ENCODE measurements at places on chromosomes 2 and 18.

DNA sequence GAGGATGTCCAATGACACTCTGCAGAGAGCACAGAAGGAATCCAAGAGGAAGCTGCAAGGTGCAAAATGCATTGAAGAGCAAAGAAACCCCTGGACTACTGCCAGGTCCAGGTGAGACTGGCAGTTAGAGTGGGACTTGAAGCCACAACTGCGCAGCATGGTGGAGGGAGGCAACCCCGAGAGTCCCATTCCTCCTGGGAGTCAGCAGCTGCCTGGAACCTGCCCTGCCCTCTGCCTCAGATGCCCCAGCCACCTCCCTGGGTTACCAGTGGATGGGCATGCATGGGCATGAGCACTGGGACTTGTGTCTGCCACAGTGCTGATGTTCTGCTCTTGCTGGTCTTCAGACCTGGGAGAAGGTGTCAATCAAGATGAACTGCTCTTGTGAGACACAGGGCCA lies 43.2 kb downstream of the ANKMY1 start:
- no peak for DNase-seq

GRCh38 chr2:117190856-117191559 lies 623.5 kb upstream of the DDX18 start:
- no peak for DNase-seq

GRCh38 chr2:99879481-99879880 lies 262.9 kb downstream of the AFF3 start:
- DNase-seq: no peak

DNA sequence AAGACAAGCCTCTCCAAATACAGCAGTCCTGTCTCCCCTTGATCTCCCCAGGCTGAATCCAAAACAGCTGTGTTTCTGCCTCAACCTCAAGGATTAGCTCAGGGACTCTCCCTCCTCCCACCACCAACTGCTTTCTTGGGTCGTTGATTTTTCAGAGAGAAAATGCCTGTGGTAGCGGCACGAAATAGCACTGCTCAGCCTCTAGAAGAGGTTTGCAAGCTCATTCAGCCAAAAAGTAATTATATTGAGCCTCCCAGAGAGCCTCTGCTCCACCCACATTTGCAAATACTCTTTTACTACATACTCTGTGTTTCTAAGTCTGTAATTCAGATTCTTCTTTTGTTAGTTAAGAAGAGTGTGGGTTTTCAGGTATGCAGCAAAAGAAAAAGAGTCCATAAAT lies 396.4 kb upstream of the TNP1 start:
- DNase-seq: no peak

DNA sequence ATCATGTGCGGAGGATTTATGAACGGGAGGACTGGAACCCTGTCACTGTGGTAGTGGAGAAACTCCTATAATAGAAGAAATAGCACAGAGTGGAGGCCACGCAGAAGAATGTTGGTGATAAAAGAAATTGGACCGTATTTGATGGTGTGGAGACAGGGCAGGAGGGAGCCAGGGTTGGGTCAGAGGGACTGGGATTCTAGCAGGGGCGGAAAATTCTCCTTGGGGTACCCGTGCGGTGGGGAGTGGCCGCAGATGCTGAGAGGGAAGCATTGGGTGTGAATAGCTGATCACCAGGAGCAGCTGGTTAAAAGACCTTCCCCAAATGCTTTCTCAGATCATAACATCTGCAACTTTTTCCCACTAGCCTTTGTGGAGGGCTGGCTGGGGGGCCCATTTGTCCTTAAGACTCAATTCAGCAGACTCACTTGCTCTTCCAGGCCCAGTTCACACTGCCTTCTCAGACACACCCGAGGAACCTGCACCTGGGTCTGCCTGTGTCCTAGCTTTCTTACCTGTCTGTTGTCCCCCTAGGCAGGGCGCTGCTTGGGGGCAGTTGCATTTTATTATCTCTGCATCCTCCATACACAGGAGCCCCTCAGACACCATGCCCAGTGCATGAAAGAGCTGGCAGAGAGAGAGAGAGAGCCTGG lies 7.1 kb downstream of the SH3BP4 start:
- no peak for DNase-seq

DNA sequence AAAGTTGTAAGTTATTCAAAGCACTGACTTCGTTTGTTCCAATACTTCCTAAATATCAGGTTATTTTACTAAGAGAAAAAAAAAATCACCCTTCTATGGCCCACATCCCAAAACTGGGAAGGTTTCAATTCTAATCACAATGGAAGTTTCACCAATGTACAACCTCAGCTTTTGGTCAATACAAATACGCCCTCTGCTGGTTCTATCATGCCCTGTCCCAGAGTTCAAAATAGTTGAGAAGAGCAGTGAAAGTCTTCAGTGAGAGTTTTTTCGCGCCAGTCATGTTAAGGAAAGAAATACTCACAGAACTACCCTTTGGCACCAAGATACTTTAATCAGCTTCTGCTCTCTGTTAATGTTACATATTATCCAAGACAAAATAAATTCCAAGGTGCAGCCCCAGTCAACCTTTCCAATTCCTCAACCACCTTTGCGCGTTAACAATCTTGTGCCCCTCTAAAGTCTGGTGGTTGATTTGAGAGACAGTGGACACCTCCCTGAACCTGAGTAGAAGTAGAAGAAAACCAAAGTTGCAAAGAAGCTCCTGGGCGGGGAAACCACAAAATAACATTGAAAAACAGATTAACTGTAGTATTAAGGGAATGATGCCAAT lies 59.9 kb downstream of the SUMO1 start:
- DNase-seq: peak; percentile 68

DNA sequence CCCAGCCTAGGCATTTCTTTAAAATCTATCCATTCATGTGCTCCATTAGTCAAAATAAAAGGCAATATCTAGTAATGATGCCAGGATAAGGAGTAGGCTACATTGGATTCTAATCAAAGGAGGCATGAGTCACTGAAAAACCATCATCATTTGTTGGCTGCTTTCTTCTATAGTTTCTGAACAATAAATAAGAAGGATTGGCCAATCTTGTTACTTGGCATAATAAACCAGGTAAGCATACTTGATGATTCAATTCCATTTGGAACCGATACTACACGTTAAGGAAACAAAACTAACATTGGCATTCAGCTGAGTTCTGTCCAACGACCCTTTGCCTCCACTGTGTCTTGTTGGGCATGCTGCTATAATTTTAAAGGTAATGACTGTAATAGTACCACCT lies 27.2 kb downstream of the ATP8B1 start:
- DNase-seq: no peak

GRCh38 chr18:74196220-74197119 lies 48.1 kb downstream of the TIMM21 start:
- DNase-seq: peak; percentile 51

DNA sequence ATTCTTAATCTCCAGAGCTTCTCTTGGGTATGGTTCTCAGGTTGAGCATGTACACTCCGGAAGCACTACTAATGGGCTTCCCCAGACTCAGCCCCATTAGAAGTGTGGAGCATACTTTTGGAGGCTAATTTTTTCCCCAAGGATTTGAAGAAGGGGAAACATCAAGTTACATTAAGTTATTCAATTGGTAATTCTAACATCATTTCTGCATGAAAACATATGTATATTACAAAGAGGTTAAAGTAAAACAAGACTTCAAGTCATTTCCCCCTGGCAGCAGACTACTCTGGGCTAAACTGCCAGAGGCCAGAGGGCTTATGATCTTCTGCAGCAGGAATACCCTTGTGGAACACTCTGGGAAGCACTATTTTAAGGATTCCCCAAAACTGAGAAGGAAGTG lies 227.7 kb upstream of the STK17B start:
- no peak for DNase-seq

- DNase-seq: no peak
Observed at GRCh38 chr18:7927119-7927518, 360.0 kb downstream of the PTPRM start.

GRCh38 chr2:174877751-174878150 lies 113.5 kb upstream of the CHRNA1 start:
- no peak for DNase-seq

DNA sequence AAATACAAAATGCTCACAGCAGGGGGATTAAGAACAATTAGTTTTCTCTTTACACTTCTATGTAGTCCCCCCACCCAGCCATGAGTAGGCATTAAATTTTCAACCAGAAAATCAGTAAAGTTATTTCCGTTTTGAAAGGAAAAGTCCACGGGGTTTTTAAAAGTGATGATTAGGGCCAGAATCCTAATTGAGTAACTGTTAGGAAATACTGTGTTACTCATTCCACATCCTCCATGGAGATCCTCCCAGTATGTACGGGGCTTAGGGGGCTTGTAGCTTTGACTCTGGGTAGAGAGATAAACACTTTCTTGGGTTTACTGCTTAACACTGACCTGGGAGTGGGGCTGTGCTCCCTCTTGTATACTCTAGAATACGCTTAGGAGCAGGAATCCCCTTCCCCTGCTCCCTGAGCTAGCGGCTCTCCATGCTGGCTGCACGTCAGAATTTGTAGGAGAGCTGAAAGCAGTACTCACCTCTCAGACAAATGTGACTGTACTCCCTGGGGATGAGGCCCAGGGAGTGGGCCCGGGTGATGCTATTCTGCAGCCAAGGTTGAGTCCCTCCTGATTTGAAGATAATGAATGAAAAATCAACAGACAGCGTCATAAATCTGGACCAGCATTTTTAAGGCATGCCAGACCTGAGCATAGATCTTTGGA lies 100.5 kb downstream of the SLC4A3 start:
- DNase-seq: no peak

DNA sequence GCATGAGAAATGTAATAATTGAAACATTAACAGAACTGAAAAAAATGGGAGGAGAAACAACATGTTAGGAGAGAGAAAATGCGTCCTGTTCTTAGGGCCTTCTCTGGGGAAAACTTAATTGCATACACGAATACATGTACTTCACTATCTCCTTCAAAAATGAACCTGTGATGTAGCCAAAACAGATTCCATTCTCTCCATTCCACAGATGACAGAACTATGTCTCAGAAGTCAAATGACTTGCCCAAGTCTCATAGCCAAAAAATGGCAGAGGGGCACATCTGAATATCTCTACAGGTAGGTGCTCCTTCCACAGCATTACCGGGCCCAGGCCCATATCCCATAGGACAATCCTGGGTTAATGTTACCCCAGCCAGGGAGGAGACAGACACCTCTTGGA lies 3.9 kb upstream of the DCTN1 start:
- no peak for DNase-seq

GRCh38 chr2:6914828-6915227 lies 2.4 kb upstream of the RNF144A start:
- DNase-seq: no peak

GRCh38 chr2:193315428-193316091 lies 1120.8 kb upstream of the TMEFF2 start:
- no peak for DNase-seq

DNA sequence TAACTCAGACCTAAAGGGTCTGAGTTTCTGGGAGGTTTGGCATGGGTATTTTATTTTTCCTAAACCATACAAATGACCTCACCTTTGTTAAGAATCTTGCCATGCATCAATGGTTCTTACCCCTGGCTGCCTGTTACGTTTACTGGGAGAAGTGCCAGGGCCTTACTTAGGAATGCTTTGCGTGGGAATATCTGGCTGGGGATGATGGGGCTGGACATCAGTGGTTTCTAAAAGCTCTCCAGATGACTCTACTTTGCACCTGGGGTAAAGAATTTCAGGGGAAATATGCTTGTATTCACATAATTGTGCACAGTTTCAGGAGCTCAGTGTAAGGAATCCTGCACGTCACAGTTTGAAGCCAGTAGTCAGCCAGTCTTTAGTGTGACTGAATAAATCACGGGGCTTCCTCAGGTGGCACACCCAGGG lies 18.2 kb upstream of the DAW1 start:
- DNase-seq: no peak

GRCh38 chr18:13137670-13138419 lies 80.7 kb upstream of the LDLRAD4 start:
- DNase-seq: no peak

GRCh38 chr2:197145471-197146056 lies 165.0 kb downstream of the ANKRD44 start:
- no peak for DNase-seq

DNA sequence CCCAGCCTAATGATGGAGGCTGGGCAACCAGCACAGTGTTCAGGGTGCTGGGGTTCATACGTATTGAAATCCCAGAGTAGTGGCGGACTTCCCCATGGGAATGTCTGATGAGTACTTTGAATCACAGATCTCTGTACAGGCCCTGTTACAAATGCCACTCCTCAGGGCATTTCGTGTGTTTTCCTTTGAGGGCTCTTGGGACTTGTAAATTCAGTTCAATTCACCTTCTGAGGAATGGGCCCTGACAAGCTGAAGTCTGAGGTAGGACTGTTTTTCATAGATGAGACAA lies 288 bp upstream of the RDH14 start:
- no peak for DNase-seq

- no peak for DNase-seq
Observed at GRCh38 chr2:99395589-99396130, 58.5 kb downstream of the EIF5B start.

DNA sequence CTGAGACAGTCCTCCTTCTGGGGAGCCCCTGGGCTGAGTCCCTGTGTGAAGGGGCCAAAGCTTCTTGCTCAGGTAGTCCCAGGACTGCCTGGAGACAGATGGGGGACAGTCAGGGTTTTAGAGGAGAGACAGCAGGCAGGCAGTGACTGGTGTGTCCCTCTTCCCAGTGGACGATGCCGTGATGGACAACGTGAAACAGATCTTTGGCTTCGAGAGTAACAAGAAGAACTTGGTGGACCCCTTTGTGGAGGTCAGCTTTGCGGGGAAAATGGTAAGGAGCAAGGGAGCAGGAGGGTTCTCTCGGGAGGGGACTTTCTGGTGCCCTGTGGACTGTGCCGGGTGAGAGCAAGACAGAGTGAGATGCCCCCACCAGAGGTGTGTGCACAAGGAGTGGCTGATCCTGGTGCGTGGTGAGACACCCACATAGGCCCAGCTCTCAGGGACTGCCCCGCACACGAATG lies 74.8 kb downstream of the DYSF start:
- DNase-seq: no peak

DNA sequence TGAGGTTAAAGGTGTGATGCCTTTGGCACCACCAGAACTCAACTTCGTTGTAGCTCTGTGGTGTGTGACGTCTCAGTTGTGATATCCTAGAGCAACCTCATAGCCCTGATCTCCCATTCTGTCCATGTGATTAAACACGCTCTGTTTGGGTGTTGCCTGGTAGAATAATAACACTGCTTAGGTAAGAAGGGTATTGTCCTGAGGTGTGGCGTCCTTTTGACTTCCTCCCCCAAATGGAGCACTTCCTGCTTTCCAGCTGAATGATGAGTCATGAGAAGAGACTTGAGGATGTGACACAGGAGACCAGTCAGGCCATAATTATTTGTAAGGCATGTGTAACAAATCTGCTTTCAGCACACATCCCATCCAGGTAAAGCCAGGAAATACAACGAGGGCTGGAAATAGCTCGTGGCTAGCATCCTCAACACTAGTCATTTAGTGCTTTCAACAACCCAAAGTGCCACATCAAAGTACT lies 100.7 kb downstream of the RAPGEF4 start:
- DNase-seq: peak; percentile 59

- no peak for DNase-seq
Observed at GRCh38 chr2:225402210-225402776, 2.8 kb downstream of the NYAP2 start.

- DNase-seq: peak; percentile 18
Observed at GRCh38 chr2:47029737-47030524, 114.3 kb upstream of the MCFD2 start.

- no peak for DNase-seq
Observed at GRCh38 chr2:27448381-27448780, 6.2 kb downstream of the KRTCAP3 start.

GRCh38 chr18:2891526-2892431 lies 45.0 kb downstream of the EMILIN2 start:
- DNase-seq: peak; percentile 44

GRCh38 chr2:217254111-217254510 lies 394.2 kb upstream of the TNP1 start:
- no peak for DNase-seq
